Renal cortical epithelial cell (primary cell): ENCODE measurements at places on chromosomes 6 and 20. TPM values are rescaled to one million over a fixed set of nuclear protein-coding genes. Genes with fewer than 3 reads are reported as not detected.

The ZBTB12 gene
- 0.69 and 5.9 TPM in 2 replicates for total RNA-seq

The PRRT1 gene
- not detected in 2 replicates for total RNA-seq

The CPNE5 gene
- total RNA-seq, result 0.15 and 0.17 TPM in 2 replicates

The RHAG gene
- total RNA-seq, result not detected in 2 replicates

The ISM1 gene
- 0.99 TPM in 1 of 2 replicates, not detected in the other for total RNA-seq

The SPAG4 gene
- 13.8 and 37.0 TPM in 2 replicates for total RNA-seq

The HLA-DOB gene
- total RNA-seq, result under 0.01 TPM in 1 of 2 replicates, not detected in the other

The DCDC2 gene
- total RNA-seq, result 286 and 494 TPM in 2 replicates

The HLA-DRB5 gene
- 0.20 and 0.87 TPM in 2 replicates for total RNA-seq

The DNAH8 gene
- total RNA-seq, result under 0.01 TPM in 1 of 2 replicates, not detected in the other

The PRKN gene
- 3.6 and 3.8 TPM in 2 replicates for total RNA-seq

The MUCL3 gene
- 0.17 TPM in 1 of 2 replicates, not detected in the other for total RNA-seq

The NCOA5 gene
- total RNA-seq, result 6.1 and 25.3 TPM in 2 replicates

The BPIFB1 gene
- total RNA-seq, result not detected in 2 replicates

The RNF144B gene
- total RNA-seq, result 191 and 251 TPM in 2 replicates

The GATA5 gene
- not detected in 2 replicates for total RNA-seq

The BTN2A1 gene
- total RNA-seq, result 8.2 and 13.5 TPM in 2 replicates

The PCSK2 gene
- 0.15 TPM in 1 of 2 replicates, not detected in the other for total RNA-seq

The RAET1E gene
- total RNA-seq, result not detected in 2 replicates

The TP53INP2 gene
- 5.4 and 10.9 TPM in 2 replicates for total RNA-seq

The PNPLA1 gene
- not detected in 2 replicates for total RNA-seq

The FUT9 gene
- under 0.01 and 0.20 TPM in 2 replicates for total RNA-seq

The NMBR gene
- 0.10 TPM in 1 of 2 replicates, not detected in the other for total RNA-seq

The HNF4A gene
- 4.9 TPM in 1 of 2 replicates, not detected in the other for total RNA-seq

The PGC gene
- total RNA-seq, result not detected in 2 replicates

The KCNK15 gene
- total RNA-seq, result 2.1 and 4.6 TPM in 2 replicates

The MYLK4 gene
- 0.52 and 1.0 TPM in 2 replicates for total RNA-seq

The PERP gene
- 44.5 and 49.8 TPM in 2 replicates for total RNA-seq

The CAGE1 gene
- total RNA-seq, result 0.17 TPM in 1 of 2 replicates, not detected in the other

The LY6G6F gene
- total RNA-seq, result not detected in 2 replicates

The NKX2-2 gene
- total RNA-seq, result not detected in 2 replicates

The FAM184A gene
- 0.99 and 2.1 TPM in 2 replicates for total RNA-seq

The IL17F gene
- total RNA-seq, result not detected in 2 replicates

The HIVEP2 gene
- total RNA-seq, result 17.0 and 26.6 TPM in 2 replicates

The JAG1 gene
- total RNA-seq, result 51.0 and 53.3 TPM in 2 replicates
